ENCODE measurements at places on chromosomes 7 and 10. TPM values are rescaled to one million over a fixed set of nuclear protein-coding genes. Genes with fewer than 3 reads are reported as not detected.

The BTBD16 gene
- polyA plus RNA-seq, result 0.03 TPM

The POLD2 gene
- polyA plus RNA-seq, result 80.7 TPM

The TAS2R60 gene
- polyA plus RNA-seq, result not detected

The LRRC18 gene
- polyA plus RNA-seq, result 2.4 TPM

The ADAMTS14 gene
- polyA plus RNA-seq, result 0.47 TPM

The MKX gene
- polyA plus RNA-seq, result 0.83 TPM

Data from lung (tissue), 17 donors.